Inflammatory macrophage treated with lipopolysaccharide for 4 hours (primary cell): ENCODE measurements at places on chromosomes 16 and 17.
A peak's percentile ranks its signal among the peaks of the same experiment; 100 is the strongest.

DNA sequence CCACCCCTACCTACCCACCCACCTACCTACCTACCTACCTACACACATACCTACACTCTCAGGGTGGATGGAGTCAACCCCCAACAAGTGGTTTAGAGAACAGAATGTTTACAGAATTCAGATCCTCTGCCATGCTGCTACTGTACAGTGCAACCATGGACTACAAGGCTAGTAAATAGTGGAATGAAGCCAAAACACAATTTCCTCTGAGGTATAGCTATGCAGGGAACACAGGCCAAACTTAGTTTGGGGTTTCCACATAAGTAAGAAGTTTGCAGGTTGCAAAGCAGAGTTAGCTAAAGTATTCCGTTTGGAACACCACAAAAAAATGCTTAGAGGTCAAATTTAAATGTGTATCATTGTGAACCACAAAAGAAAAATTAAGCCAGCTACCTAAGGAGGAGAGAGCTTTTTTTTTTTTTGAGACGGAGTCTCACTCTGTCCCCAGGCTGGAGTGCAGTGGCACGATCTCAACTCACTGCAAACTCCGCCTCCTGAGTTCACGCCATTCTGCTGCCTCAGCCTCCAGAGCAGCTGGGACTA lies 2.7 kb upstream of the AP1G1 start:
- DNase-seq, result no peak

DNA sequence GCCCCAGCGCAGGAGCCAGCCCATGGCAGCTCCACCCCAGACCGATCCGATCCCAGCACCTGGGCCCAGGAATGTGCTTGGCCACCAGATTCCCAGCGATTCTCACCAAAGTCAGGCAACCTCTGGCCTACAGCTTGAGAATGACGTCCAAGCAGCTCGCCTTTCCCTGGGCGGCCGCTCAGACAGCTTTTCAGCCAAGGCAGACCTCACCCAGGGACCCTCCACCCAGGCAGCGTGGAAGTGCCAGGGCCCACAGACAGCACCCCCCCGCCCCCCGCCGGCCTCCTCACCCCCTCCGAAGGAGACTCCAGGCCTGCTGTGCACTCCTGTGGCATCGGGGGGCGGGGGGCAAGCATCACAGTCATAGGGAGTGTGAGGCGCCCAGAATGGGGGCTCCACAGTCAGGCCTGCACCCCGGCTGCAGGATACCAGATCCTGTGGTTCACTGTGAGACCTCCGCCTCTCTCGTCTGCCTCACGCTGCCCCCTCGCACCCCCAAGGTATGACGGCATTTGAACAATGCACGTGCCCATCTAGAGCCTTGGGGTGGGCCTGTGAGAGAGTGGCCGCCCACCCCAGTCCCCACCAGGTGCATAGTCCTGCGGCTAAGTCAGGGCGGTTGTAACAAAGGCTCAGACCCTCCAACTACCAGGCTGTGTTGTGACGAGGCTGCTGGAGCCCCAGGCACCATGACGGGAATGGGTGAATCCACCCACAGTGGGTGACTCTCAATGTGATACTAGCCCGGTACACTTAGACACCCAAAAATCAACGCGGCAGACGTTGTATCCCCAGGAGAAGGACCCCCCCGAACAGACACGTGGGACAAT lies 6.0 kb downstream of the CEP295NL start:
- no peak for DNase-seq

GRCh38 chr16:72073560-72074230 lies 10.7 kb downstream of the HPR start:
- DNase-seq, result no peak

- no peak for DNase-seq
Observed at GRCh38 chr16:73062001-73062616, 14.2 kb upstream of the ZFHX3 start.

DNA sequence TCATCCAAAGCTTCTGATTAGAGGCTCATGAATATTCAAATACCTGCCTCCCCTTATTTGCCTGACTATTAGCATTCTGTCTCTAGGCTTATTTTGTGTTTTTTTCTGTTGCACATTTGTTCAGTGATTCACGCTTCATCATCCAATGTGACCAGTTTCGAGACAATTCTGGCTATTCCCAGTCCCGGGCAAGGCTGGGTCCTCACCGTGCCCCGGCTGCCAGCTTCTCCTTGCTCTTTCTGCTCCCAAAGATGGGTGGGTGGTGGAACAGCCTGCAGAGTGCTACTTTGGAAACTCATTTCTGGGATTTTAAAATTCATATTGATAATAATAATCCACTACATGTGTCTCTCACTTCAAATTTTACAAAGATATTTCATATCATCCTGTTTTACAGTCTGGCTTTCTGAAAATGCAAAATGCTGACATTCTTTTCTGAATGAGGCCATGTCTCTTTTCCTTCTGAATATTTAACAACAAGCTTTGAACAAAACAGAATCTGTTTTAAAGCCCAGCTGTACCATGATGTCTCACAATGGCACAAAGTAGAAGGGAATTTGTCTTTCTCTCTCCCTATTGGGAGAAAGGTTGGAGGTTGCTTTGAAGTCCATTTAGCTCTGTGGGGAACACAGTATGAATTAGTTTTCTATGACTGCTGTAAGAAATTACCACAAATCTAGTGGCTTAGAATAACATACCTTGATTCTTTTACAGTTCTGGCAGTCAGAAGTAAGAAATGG lies 116.9 kb upstream of the CDH13 start:
- no peak for DNase-seq

GRCh38 chr17:78974635-78975591 lies 4.8 kb downstream of the LGALS3BP start:
- peak; percentile 42 for DNase-seq

DNA sequence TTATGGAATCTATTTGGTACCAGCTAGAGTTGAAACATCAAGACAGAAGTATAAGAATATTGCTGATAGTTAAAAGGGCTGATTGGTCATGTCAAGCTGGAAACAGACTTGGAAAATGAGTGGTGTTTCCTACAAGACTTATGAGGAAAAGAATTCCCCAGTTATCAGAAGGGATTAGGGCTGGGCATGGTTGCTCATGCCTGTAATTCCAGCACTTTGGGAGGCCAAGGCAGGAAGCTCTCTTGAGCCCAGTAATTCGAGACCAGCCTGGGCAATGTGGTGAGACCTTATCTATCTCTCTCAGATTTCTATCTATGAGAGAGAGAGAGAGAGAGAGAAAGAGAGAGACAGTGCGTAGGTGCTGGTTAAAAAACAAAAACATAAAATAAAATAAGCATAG lies 139.5 kb upstream of the PMFBP1 start:
- DNase-seq, result no peak

- no peak for DNase-seq
Observed at GRCh38 chr16:31298958-31299357, 39.2 kb downstream of the ITGAM start.

DNA sequence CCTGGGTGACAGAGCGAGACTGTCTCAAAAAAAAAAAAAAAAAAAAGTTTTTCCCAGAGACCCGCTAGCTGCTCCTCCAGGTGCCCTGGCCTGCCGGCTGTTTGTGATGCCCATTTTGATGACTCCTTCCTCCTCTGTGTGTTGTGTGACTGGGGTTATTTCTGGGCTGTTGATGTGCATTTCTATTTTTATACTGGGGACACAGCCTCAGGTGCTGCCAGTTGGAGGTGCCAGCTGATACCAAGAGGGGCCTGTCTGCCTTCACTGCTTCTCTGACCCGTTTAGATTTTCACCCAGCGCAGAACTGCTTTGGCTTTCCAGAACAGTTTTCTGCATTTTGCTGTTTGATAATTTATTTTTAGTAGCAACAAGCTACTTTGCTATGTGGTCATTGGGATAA lies 6.7 kb downstream of the PLA2G15 start:
- no peak for DNase-seq

- DNase-seq, result no peak
Observed at GRCh38 chr16:71288570-71288889, 672 bp downstream of the CMTR2 start.

- DNase-seq, result peak; percentile 57
Observed at GRCh38 chr17:74271281-74271680, 2.8 kb upstream of the DNAI2 start.

DNA sequence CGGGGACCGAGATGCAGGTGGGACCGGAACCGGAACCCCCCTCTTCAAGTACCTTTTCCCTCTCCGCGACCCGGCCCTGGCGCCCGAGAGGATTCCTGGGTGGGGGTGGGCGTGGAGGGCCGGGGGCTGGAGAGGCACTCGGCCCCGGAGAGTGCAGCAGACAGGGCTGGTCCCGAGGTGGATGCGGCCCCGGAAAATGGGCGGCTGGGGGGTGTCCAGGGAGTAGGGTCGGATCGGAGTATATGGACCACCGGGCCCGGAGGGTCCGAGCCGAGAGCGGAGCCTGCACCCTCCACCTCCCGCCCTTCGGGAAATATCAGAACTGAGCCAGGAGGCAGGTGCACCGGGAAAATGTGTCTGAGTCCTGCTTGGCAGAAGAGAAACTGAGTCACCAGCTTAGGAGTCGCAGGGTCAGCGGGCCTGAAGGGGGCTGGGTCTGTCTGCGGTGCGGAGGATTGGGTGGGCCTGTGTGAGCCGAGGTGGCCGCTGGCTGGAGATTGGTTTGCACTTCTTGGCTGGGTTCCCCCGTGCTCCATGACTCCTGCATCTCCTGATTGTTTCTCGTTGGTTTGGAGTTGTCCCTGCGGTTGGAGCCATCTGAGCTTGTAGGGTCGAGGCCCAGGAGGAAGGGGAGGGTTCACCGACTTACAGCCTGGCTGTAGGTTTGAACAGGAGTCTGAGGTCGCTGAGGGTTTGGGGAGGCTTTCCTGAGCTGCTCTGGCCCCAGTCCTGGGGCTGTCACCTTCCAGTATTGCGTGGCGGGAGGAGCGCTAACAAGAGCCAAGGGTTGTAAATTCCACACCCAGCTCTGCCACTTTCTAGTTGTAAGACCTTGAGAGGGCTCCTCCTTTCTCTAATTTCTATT lies 518 bp downstream of the SH2B1 start:
- DNase-seq, result no peak

DNA sequence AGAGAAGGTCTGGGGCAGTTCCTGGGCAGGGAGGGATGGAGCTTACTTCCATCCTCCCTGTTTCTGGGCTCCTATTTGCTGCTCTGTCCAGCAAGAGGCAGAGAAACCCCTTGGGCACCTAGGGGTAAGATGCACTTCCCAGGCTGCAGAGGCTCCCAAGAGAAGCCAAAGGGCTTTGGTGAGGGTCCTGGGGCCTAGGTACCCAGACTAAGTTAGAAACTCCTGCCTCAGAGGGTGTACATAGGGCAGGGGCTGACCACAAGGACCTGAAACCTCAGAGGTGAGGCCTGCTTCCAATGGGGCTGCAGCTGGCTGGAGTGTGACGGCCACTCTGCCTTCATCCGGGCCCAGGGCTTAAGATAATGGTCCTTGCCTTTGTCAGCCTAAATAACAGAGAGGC lies 1.6 kb upstream of the ARMC7 start:
- DNase-seq, result no peak

DNA sequence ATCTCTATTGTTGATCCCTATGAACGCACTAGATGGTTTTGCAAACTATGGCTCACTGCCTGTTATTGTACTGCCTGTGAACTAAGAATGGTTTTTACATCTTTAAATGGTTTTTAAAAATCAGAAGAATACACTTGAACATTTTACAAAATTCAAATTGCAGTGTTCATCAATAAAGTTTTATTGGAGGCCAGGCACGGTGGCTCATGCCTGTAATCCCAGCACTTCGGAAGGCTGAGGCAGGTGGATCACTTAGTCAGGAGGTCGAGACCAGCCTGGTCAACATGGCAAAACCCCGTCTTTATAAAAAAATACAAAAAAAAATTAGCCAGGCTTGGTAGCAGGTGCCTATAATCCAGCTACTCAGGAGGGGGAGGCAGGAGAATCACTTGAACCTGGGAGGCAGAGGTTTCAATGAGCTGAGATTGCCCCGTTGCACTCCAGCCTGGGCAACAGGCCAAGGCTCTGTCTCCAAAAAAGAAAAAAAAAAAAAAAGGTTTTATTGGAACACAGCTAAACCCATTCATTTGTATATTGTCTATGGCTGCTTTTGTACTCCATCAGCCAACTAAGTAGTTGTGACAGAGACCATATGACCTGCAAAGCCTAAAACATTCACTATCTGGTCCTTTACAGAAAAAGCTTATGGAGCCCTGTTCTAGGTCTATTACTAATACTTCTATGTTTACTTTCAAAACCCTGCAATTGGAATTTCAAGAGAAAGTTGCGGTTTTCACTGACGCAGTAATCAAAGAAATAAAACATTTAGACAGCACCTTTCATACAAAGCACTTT lies 18.9 kb downstream of the IKZF3 start:
- no peak for DNase-seq

DNA sequence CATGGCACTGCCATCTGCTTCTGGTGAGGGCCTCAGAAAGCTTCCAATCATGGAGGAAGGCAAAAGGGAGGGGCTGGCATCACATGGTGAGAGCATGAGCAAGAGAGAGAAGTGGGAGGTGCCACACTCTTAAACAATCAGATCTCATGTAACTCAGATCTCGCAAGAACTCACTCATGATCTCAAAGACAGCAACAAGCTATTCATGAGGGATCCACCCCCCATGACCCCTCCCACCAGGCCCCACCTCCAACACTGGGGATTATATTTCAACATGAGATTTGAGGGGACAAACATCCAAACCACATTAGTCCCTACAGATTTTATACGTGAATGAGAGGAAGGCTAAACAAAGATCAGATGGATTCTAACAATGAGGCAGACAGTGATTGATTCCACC lies 8.9 kb upstream of the TMEM132E start:
- no peak for DNase-seq

- DNase-seq, result no peak
Observed at GRCh38 chr17:31078290-31078689, 16.5 kb upstream of the NF1 start.

DNA sequence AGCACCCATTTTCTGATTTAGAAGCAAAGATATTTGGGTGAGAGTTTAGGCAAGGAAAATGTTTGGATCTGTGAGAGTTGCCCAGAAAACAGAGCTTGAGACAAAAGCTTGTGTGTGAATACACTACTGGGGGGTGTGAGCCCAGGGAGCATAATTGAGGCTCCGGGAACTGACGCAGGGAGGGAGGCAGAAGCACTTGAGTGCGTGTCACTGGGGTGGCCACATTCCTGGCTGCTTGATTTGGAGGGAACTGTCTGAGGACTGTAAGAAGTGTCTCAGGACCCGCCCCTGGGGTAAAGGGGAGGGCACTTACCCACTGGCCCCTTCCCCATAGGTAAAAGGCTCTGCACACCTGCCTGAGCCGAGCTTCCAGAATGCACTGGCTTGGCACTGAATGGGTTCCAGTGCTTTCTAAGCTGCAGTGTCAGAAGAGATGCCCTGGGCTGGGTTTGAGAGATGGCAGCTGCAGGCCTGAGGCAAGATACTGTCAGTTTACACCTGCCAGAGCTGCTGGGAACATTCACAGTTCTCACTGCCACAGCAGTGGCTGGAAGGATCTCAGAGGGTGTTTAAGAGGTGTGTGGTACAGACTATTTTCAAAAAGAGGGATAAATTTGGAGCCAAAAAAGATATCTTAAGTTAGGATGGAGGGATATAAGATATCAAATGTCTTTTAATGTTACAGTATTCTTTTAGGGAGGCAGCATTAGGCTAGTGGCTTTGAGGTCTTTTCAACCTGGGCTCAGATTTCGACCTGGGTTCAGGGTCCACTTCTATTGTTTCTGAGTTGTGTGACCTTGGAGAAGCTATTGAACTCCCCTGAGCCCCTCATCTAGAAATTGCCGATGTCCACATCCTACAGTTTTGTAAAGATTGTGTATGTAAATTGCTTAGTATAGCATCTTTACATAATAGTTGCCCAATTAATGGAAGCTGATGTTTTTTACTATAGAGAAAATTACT lies 6.9 kb upstream of the TEX2 start:
- no peak for DNase-seq

GRCh38 chr16:19393226-19394111 lies 24.2 kb upstream of the TMC5 start:
- no peak for DNase-seq
